Stimulated activated CD4-positive, alpha-beta T cell treated with anti-CD3 and anti-CD28 coated beads, Interleukin-12 subunit alpha, Interleukin-12 subunit beta, amount 100 ng/mL, for 48 hours (primary cell): ENCODE measurements at places on chromosomes 11 and 22.

- peak; percentile 78 for DNase-seq
Observed at GRCh38 chr11:8263769-8264410, at the start of gene LMO1. Gene LMO1, minus strand, starts transcription at chr11:8263878. Its CDS starts 516 bp downstream, at chr11:8263362.

GRCh38 chr22:48953830-48954229 lies 873.8 kb downstream of the BRD1 start:
- DNase-seq: no peak

DNA sequence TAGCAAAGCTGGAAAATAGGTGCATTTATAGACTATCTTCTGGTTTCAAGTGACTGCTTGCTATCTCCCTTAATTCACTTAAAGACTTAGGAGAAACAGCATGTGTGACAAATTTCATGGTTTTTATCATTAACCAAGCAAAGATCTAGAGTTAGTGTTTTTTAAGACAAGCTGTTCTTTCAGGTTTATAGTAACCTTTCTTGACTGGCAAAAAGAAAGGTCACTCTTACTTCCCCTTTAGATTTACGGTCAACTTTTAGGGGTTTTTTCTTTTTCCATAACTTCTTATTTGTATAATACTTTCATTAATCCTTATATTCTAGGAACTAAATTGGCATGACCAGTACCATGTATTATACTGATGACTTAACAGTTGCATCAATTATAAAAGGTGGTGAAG lies 46.6 kb downstream of the KDM2A start:
- no peak for DNase-seq

DNA sequence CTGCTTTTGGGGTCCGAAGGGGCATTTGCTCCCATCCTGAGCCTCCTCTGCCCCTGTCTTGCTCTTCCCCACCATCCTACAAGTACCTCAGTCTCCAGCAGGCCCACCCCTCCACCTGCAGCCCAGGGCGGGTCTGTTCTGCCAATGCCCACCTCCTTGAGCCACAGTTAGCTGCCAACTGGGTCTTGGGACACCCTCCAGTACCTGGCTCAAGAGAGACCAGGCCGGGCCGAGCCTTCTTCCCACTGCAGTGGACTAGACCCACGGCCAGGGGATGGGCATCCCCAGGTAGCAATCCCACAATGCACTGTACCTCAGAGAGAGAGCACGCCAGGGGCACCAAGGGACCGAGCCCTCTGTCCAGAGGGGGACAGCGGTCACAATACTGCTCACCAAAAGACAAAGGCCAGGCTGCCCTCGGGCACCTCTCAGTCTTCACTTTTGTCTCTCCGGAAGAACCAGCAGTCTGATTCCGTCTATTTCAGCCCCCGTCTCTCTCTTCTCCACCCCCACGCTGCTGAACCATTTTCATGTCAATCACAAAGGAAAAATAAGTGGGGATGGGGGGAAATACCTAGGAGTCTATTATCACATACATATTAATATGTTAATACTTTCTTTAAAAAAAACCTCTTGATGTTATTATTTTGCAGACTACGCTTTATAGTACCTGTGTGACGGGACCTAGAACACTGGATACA lies 51.7 kb downstream of the SYT13 start:
- no peak for DNase-seq

- no peak for DNase-seq
Observed at GRCh38 chr11:65290448-65291165, 24.1 kb upstream of the CDC42EP2 start.

GRCh38 chr11:80469871-80470270 lies 1029.0 kb upstream of the TENM4 start:
- no peak for DNase-seq

GRCh38 chr11:1198561-1199240 lies 24.2 kb upstream of the MUC5B start:
- no peak for DNase-seq

DNA sequence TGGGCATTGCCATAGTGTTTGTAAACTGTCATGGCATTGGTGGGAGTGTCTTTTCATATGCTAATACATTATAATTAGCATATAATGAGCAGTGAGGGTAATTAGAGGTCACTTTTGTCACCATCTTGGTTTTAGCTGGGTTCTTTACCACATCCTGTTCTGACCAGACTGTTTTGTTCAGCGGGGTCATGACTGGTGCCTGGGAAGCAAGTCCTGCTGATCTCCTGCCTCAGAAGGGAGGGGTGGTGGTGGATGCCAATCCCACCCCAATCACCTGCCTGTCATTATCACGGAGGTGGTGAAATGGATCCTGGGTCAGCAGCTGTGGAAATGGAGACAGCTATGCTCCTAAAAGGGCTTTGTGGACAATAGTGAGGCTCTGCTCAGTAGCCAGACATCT lies 31.2 kb downstream of the IL18 start:
- no peak for DNase-seq

DNA sequence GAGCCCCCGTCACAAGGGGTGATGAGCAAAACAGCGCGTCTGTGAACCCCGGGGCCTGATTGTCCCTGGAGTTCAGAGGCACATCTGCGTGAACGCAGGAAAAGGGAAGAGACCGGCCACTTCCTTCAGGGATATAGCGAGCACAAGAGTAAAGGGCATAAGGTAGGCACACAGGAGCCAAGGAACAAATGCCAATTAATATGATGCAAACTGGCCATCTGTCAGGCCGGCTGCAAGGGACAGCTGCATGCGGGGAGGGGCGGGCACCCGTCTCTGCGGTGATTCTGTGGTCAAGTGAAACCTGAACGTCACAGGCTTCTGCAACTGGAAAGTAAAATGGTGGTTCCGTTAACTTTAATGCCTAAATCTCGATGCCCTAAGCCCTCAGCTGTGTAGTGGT lies 64.7 kb downstream of the TRIM29 start:
- no peak for DNase-seq

- no peak for DNase-seq
Observed at GRCh38 chr11:100942016-100942415, 187.6 kb downstream of the PGR start.
